Bone marrow (tissue), 2 donors: ENCODE measurements at places on chromosomes 12 and 14.

DNA sequence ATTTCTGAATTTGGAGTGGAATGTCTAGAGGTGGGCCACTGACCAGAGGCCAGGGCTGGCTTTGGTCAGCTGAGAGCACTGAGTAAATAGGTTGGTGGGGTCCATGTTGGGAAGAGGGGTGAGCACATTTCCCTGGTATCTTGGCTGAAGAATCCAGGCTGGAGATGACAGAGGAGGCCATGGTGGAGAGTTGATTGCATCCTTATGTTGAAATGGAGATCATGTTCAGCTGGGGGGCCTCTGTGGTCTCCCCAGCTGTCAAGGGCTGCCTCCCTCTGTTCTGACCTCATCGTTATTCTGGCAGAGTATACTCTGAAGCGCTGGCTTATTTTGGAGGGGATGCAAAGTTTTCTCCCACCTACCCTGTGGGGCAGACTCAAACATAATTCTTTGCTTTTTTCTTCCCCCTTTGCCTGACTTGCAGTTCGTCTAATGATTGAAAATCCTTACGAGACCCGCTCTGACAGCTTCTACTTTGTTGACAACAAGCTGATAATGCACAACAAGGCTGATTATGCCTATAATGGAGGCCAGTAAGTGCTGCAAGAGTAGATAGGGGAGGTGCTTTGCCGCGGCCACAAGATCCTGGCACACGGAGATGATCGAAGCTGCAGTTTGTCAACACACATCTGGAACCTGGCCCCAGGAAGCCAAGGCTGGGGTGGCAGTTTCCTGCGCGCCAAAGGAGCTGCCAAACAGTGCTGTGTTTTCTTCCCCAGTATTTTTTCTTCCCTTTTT is 6.0 kb upstream of the ACADS start:
- no peak for DNase-seq

DNA sequence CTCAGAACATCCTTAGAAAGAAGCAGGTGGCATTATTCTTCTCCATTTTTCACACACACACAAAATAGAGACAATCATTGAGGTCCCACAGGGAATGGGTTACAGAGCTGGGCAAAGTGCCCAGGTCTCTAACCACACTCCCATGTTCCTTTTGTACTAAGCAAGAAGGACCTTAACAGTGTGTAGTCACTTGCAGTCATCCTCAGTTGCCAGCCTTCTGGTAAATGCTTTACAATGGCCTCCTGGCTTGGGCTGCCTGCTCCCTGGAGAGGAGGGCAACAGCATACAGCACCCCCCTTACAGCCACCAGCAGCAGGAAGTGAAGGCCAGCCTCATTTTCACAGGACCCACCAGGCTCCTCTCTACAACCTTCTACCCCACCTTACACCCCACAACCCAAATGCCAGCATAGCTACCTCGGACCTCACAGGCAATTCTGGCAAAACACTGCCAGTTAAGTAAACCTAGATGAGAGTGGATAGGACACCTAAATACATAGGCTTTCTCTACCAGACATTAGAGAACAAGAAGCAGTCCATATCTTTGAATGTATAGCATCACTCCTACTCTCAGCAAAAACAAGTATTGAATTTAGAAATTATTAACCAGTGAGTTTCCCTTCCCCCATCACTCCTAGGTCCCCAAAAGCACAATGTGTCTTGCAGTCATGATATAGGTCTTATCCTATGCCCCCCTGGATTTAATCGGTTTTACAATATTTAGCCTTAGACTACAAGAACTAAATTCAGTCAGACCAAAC is 88.1 kb downstream of the PPP2R5E start:
- DNase-seq = no peak

GRCh38 chr12:45707241-45707857 is 22.2 kb upstream of the ARID2 start:
- DNase-seq = no peak

- no peak for DNase-seq
These were observed 242.1 kb upstream of the ARHGAP5 start for GRCh38 chr14:31835049-31835448.

DNA sequence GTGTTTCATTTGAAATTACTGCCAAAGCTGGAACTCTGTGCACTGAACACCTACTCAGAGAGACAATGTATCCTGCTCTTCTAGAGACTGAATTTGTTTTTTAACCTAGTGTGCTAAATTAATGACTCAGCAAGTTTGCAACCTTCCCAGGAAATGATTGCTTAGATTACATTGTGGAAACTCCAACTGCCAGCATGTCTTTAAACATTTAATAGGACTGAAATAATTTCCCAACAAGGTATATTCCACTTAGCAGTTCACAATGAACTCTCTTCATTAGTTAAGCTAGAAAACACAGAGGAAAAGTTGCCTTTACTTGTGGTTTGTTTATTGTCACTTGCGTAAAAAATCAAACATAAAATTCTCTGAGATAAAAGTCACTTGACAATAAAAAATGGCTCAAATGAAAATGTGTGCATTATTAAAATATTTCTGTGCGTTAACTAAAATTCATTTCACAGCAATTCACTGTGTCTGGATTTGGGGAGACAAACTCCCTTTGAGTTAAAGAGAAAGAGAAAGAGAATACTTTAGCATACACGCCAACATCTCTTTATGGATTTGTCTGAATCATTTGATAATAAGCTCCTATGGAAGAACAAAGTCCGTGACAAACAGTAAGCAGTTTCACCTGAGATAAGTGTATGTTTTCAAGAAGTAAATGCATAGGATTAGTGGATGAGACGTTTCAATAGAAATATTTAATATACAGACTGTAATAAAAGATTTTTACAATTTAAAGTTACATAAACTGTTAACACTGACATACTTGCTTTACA is 284.0 kb downstream of the PRKD1 start:
- DNase-seq = no peak

DNA sequence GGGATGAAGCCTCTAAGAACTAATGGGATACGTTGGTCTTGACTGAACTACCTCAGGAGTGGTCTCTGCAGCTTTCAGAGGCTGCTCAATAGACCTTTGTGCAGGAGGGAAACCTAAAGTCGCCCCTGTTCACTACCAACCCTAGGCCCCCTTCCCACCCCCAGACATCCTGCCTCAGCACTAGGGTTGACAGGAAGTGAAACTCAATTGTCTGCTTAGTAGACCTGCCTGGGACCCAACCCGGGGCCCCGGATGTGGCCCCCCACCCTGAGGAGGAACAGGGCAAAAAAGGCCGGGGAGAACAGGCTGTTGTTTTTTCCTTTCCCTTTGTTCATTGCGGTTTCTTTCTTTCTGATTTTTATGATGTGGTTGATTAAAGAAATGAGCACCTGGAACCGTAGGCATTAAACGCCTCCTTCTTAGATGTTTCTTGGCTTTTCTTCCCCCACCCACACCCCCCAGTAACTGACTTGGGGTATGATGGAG is 1.6 kb upstream of the DGKA start:
- no peak for DNase-seq

GRCh38 chr14:98761993-98762392 is 510.0 kb downstream of the BCL11B start:
- DNase-seq = no peak

DNA sequence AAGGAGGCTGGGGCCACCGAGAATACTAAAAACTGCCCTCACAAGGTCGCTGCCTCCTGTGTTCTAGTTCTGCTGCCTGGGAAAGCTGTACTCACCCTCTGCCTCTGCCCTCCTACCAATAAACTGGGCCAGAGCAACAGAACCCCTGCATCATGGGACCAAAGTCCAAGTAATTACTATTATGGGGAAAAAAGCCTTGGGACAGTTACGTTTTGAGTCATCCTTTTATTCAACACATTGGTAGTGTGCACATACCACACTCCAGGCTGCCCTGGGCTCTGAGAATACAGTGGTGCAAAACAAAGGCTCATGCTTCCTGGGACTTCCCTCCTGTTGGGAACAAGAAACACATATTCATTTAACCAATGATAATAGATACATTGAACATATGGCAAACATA is 49.0 kb downstream of the CACNA1C start:
- no peak for DNase-seq

GRCh38 chr14:99423434-99423833 is 57.2 kb downstream of the SETD3 start:
- no peak for DNase-seq

DNA sequence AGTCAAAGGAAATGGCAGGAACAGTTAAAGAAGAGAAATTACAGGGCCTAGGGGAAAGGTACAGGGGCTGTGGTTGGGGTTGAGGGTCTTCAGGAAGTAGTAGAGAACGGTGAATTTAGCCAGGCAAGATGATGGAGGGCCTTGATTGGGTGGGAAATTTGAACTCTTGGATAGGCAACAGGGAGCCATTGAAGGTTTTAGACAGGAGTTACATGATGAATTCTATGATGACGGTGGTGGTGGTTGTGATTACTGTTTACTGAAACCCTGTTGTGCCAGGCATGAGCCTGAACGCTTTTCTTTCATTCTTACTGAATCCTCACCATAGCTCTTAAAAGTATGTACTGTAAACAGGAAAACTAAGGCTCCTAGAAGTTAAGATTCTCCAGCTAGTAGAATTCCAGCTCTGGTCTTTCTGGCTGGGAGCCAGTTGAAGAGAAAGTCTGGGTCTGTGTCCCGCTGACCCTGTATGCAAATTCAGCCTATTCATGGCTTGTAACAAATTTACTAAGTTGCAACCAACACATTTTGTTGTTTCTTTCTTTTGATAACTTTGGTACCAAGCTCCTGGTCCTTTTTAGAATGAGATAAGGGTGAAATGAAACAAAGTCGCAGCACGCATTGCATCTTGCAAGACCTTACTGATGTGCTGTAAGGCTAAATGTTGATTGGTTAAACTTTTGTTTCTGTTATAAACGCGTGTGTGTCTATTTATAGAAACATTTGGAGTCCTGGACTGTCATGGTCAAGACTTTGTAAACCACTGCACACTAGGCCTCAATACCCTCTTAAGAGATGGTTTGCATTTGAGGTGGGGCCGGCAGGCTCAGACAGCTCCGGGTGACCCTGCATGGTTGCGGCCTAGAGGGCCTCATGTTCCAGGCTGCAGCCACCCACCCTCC is 6.0 kb downstream of the ORAI1 start:
- no peak for DNase-seq

DNA sequence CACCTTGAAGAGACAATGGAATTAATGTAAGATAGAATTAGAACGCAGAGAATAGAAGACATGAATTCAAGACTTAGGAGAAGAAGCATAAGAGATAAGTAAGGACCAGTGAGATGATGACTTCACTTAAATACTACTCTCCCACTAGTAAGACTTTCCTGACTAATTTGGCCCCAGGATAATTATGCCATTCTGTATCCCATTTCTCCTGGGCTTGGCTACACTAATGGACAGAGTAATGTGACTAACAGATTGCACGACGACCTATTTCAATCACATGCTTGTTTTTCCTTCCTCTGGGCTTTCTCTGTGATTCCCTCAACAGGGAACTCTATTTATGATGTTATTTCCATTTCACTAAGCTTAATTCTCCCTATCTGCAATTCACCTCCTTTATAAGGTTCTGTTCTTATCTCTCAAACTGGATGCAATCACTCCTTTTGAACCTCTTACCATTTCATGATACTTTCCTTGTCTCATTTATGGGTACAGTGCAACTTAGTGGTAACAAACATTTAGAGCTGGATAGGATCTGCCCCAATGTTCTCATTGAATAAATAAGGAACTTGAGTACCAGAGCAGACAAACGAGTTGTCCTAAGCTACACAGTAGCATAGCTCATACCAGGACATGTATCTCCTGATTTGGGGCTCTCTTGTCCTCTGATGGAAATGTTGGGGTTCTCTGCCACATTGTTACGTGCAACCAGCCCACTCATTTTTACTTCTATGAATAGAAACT is 102.7 kb downstream of the BTG1 start:
- no peak for DNase-seq

- DNase-seq = no peak
These were observed 466.5 kb downstream of the PRKD1 start for GRCh38 chr14:29461101-29461500.

DNA sequence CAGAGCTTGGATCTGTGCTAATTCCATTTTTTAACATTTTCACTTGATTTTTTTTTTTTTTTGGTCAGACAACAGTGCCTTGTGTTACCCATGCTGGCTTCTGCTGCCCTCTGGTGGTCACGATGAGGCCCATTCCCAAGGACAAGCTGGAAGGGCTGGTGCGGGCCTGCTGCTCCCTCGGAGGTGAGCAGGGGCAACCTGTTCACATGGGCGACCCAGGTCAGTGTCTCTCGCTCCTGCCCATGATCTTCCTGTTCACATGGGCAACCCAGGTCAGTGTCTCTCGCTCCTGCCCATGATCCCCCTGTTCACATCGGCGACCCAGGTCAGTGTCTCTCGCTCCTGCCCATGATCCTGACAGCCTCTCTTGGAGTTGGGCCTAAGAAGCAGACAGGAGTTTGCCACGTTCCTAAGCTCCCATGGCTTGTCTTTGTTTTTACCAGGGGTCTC is 59.4 kb downstream of the DGLUCY start:
- DNase-seq = peak; percentile 22

DNA sequence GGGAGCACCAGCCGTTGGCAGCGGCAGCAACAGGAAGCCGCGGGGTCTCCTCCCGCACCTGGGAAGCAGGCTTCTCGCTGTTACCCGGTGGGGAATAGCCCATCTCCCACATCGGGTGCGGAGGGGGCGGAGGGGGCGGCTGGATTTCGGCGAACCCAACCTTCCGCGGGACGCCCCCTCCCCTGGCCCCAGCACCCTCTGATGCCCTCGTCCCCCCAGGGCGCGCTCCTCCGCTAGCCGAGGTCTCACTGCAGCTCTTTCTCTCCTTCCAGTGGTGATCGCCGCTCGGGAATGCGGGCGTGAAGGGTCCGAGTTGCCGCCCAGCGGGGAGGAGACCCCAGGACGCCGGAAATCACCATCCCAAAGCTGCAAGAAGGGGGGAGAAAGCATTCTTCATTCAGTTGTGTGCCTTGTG is 303 bp downstream of the SAMD4A start:
- no peak for DNase-seq

GRCh38 chr12:77888611-77889010 is 57.9 kb downstream of the NAV3 start:
- DNase-seq = no peak

DNA sequence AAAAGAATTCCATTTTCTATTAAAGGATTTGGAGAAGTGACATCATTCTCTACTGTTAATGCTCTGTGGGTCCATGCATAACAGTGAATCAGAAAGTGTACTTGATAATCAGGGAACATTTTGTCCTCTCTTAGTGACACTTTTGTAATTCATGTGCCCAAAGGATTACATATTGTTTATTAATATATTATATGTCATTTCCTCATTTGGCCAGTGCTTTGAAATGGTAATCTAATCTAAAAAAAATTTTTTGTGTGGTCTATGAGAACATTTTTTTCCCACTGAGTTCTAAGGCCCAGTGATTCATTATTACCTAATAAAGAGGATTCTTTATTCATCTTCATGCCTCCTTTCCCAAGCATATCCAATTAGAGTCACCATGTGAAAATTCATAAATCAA is 79.7 kb upstream of the MYF6 start:
- no peak for DNase-seq

DNA sequence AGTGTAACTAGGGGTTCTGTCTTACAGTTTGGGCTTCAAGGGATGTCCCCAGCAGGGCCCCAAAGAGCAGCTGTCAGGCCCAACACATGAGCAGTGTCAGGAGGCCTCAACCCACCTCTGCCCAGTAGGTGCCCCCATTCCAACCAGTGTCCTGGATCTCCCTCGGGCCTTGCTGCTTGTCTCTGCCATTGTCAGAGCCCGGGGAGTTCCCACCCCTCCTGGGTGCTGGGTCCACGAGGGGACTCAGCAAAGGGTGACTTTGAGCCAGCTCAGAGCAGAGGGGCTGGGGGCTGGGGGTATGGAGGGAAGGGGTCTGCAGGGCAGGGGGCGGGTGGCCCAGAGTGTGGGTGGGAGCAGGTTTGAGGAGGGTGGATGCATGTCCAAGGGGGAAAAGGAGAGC is 18.0 kb upstream of the BEGAIN start:
- DNase-seq = no peak
